ENCODE measurements at places on chromosomes 13 and 19. TPM values are rescaled to one million over a fixed set of nuclear protein-coding genes. Genes with fewer than 3 reads are reported as not detected.

ATXN8OS gene
- total RNA-seq: not detected

MEIS3 gene
- 0.80 TPM for total RNA-seq

PRDX2 gene
- total RNA-seq: 260 TPM

ERICH6B gene
- total RNA-seq: not detected

CDX2 gene
- total RNA-seq: not detected

All from hair follicular keratinocyte (primary cell).